Liver (tissue), 10 donors: ENCODE measurements at places on chromosomes 1 and 21.
A peak's percentile ranks its signal among the peaks of the same experiment; 100 is the strongest.

GRCh38 chr1:109659997-109660690 lies 4.2 kb downstream of the GSTM4 start:
- H3K36me3 ChIP-seq: peaks cover 10% of the 10 kb centered on the region
- no peak for DNase-seq
- H3K27me3 ChIP-seq: no peaks in the 10 kb centered on the region

DNA sequence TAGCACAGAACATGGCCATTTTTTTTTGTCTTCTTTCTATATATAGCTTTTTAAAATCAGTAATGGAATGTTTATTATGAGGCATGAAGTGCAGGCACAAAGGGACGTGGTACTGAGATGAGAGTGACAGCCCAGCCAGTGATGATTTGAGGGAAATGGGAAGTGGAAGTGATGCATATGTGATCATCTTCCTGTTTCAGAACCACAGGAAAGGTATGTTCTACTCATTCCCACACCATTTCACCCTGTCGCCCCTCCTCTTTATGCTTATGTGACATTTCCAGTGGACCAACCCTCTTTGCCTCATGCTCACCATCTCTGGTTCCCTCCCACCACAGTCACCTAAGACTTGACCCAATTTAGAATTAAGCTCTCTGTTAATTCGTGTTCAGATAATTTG lies 24.3 kb downstream of the PTGS2 start:
- no peaks in the 10 kb centered on the region for H3K36me3 ChIP-seq
- H3K4me3 ChIP-seq: no peak overlapping the region
- DNase-seq: no peak
- no peak overlapping the region for H3K27ac ChIP-seq

- no peak for DNase-seq
- no peaks in the 10 kb centered on the region for H3K4me1 ChIP-seq
- no peaks in the 10 kb centered on the region for H3K36me3 ChIP-seq
- no peaks in the 10 kb centered on the region for H3K27me3 ChIP-seq
- H3K27ac ChIP-seq: no peak overlapping the region
These were observed 209.6 kb downstream of the GREM2 start for GRCh38 chr1:240402326-240402725.

DNA sequence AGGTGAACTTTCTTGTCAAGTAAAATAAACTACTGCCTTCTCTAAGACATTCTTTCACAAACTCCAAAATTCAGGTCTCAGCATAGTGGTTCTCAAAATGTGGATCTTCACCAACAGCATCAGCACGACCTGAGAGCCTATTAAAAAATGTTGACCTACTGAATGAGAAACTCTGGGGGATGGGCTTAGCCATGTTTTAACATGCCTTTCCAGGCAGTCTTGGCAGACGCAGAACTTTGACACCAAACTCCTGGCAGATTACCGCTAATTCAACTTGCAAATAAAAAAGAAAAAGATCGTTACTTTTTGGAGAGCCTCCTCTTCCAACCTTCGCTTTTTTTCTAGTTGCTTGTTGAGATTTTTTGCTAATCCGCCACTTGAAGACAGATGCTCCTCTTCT lies 35.1 kb downstream of the ARHGAP29 start:
- no peaks in the 10 kb centered on the region for H3K36me3 ChIP-seq
- H3K4me1 ChIP-seq: no peaks in the 10 kb centered on the region
- H3K4me3 ChIP-seq: no peak overlapping the region
- H3K27me3 ChIP-seq: no peaks in the 10 kb centered on the region
- no peak overlapping the region for H3K27ac ChIP-seq

- H3K27ac ChIP-seq: no peak overlapping the region
- no peak for DNase-seq
- no peaks in the 10 kb centered on the region for H3K27me3 ChIP-seq
- no peak overlapping the region for H3K4me3 ChIP-seq
These were observed 402.9 kb downstream of the TGFB2 start for GRCh38 chr1:218748071-218748470.

- H3K27me3 ChIP-seq: no peaks in the 10 kb centered on the region
- DNase-seq: no peak
- peaks cover 5% of the 10 kb centered on the region for H3K4me1 ChIP-seq
- no peak overlapping the region for H3K27ac ChIP-seq
- H3K36me3 ChIP-seq: no peaks in the 10 kb centered on the region
These were observed 24.8 kb upstream of the THEM4 start for GRCh38 chr1:151934048-151934493.

DNA sequence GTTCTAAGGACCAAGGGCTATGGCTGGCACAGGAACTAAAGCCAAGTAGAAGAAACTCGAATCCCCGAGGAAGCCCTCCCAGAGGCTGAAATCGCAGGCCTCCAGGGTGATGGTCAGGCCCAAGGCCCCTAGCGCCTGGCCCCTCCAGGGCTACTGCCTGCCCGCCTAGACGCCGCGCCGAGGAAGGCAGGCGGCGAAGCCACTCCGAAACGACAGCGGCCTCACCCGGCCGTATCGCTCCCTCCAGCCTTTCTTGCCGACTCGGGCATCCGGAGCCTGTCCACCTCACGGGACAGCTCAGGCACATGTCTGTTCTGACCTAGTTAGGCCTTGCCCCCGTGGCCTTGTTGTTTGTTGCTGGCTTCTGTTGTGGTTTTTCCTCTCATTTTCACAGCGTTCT lies 9.7 kb upstream of the LHX8 start:
- peaks cover 7% of the 10 kb centered on the region for H3K27me3 ChIP-seq
- no peak for DNase-seq
- peaks cover 3% of the 10 kb centered on the region for H3K4me1 ChIP-seq
- no peak overlapping the region for H3K27ac ChIP-seq

- H3K36me3 ChIP-seq: no peaks in the 10 kb centered on the region
- no peaks in the 10 kb centered on the region for H3K27me3 ChIP-seq
- H3K4me1 ChIP-seq: peaks cover 12% of the 10 kb centered on the region
- no peak overlapping the region for H3K4me3 ChIP-seq
- no peak for DNase-seq
These were observed 753 bp downstream of the KCNJ6 start for GRCh38 chr21:37915497-37915911.

GRCh38 chr1:17439250-17440073 lies at the start of gene RCC2:
RCC2 (minus strand) TSS chr1:17439677; CDS start chr1:17438514, 1,163 bp downstream.
- H3K36me3 ChIP-seq: peaks cover 1% of the 10 kb centered on the region
- H3K4me3 ChIP-seq: peak within 1 kb of the TSS; percentile 83
- peak within 1 kb of the TSS; percentile 87 for H3K27ac ChIP-seq
- no peaks in the 10 kb centered on the region for H3K27me3 ChIP-seq

GRCh38 chr1:46447499-46448108 lies 42.0 kb upstream of the DMBX1 start:
- no peaks in the 10 kb centered on the region for H3K36me3 ChIP-seq
- peaks cover 8% of the 10 kb centered on the region for H3K4me1 ChIP-seq
- no peak overlapping the region for H3K27ac ChIP-seq
- H3K4me3 ChIP-seq: no peak overlapping the region
- DNase-seq: no peak

DNA sequence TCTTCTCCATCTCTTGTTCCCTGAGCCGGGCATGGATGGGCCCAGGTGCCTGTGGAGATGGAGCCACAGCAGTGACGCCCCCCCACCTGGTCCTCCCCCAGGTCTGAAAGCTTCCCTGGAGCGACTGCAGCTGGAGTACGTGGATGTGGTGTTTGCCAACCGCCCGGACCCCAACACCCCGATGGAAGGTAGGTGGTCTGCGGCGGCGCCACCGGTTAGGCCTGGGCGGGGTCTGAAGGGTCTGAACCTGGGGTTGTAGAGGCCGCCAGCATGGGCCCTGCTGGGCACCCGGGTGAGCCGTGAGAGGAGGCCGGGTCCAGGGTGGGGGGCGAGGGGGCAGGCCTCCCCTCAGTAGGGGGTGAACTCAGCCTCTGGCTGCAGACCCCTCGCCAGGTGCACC lies 44.6 kb downstream of the KCNAB2 start:
- no peak for DNase-seq
- no peak overlapping the region for H3K4me3 ChIP-seq
- no peaks in the 10 kb centered on the region for H3K27me3 ChIP-seq
- no peak overlapping the region for H3K27ac ChIP-seq
- H3K4me1 ChIP-seq: no peaks in the 10 kb centered on the region
- no peaks in the 10 kb centered on the region for H3K36me3 ChIP-seq

DNA sequence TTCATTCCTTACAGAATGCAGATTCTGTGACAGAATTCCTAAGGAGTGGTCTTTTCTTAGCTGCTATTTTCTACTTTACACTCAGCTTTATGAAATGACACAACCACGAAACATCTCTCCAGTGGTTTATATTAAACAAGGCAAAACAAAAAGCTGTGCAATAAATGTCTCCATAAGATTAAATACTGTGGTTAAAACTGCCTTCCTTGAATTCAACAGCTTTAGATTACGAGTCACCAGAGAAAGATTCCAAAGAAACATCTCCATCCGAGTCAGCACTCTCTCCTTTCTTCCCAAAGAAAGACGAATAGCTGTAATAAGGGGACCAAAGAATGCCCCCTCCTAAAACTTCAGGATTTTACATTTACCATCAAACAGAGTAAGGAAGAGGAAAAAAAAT lies 4.6 kb upstream of the C1orf87 start:
- H3K4me3 ChIP-seq: no peak overlapping the region
- no peaks in the 10 kb centered on the region for H3K4me1 ChIP-seq
- H3K36me3 ChIP-seq: no peaks in the 10 kb centered on the region
- peaks cover 29% of the 10 kb centered on the region for H3K27me3 ChIP-seq

DNA sequence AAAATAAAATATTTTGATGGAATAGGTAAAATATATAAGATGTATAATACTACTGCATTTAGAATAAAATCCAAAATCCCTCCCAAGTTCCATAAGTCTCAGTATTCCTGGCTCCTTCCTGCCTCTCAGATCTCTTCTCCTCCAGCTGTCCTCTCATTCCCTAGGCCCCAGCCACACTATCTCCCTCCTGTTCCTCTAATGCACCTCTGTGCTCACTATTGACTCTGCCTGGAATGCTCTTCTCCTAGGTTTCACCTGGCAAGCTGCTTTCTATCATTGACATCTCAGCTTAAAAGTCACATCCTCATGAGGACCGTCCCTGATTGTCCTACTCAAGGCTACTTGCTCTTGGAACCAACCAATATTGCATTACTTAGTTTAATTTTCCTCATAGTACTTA lies 7.2 kb downstream of the NME7 start:
- no peak overlapping the region for H3K27ac ChIP-seq
- H3K27me3 ChIP-seq: no peaks in the 10 kb centered on the region
- no peak for DNase-seq

DNA sequence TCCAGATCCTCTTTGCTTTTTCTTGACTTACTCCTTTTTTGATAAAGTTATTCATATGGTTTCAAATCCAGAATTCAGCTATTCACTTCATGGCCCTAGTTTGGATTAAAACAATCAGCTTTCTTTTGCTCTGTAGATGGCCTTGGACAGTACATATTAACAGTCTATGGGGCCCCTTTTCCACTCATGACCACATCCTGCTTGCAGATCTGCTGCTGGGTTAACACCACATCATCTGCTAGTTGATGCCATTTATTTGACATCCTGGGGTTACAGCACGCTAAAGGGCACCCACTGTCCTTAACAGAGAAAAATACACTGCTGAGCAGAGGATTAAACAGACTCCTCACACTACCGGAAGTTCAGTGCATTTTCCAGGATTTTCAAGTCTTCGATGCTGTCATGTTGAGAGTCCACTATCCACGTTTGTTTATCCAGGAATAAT lies 941 bp upstream of the IFI16 start:
- H3K27me3 ChIP-seq: peaks cover 3% of the 10 kb centered on the region
- DNase-seq: no peak
- H3K36me3 ChIP-seq: no peaks in the 10 kb centered on the region
- no peak overlapping the region for H3K4me3 ChIP-seq

GRCh38 chr1:9542430-9542829 lies 3.2 kb downstream of the SLC25A33 start:
- no peaks in the 10 kb centered on the region for H3K27me3 ChIP-seq
- H3K4me1 ChIP-seq: peaks cover 26% of the 10 kb centered on the region
- H3K4me3 ChIP-seq: no peak overlapping the region
- no peak overlapping the region for H3K27ac ChIP-seq

GRCh38 chr1:183932412-183932811 lies 105.1 kb downstream of the COLGALT2 start:
- no peak overlapping the region for H3K4me3 ChIP-seq
- no peaks in the 10 kb centered on the region for H3K4me1 ChIP-seq
- H3K27me3 ChIP-seq: no peaks in the 10 kb centered on the region
- no peak for DNase-seq
- H3K36me3 ChIP-seq: no peaks in the 10 kb centered on the region
- no peak overlapping the region for H3K27ac ChIP-seq

DNA sequence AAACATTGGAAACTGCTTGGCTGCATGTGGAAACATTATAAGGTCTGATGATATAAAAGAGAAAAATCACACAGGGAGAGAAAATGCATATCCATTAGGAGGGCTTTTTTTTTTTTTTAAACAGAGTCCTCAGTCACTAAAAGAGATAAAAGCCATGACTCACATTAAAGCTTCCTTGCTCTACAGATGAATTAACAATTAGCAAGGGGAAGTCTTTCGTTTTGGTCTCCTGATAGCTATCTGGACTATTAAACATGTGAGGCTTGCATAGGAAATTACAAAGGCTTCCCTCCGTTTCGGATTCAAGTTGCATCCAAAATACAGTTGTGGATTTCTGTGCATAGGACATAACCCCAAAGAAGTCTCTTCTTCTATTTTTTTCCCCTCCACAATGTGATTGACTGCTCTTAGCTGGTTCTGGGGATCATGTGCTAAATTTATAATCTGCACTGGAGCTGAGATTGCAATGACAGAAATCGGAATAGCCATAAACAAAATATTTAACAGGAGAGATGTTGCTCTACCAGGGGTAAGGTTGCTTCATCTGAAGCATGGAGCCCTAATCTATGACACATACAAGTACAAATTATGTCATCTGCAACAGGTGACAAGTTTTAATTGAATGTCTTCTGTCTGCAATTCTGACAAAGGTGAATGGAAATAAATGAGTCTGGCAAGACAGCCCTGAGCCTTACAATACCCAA lies 146.8 kb downstream of the ESRRG start:
- H3K4me1 ChIP-seq: no peaks in the 10 kb centered on the region
- H3K36me3 ChIP-seq: no peaks in the 10 kb centered on the region
- no peak overlapping the region for H3K27ac ChIP-seq
- no peaks in the 10 kb centered on the region for H3K27me3 ChIP-seq
- H3K4me3 ChIP-seq: no peak overlapping the region
- no peak for DNase-seq

- no peak overlapping the region for H3K27ac ChIP-seq
- DNase-seq: no peak
- no peak overlapping the region for H3K4me3 ChIP-seq
- H3K36me3 ChIP-seq: peaks cover 5% of the 10 kb centered on the region
- peaks cover 3% of the 10 kb centered on the region for H3K4me1 ChIP-seq
These were observed 18.4 kb upstream of the ELK4 start for GRCh38 chr1:205650241-205650640.

DNA sequence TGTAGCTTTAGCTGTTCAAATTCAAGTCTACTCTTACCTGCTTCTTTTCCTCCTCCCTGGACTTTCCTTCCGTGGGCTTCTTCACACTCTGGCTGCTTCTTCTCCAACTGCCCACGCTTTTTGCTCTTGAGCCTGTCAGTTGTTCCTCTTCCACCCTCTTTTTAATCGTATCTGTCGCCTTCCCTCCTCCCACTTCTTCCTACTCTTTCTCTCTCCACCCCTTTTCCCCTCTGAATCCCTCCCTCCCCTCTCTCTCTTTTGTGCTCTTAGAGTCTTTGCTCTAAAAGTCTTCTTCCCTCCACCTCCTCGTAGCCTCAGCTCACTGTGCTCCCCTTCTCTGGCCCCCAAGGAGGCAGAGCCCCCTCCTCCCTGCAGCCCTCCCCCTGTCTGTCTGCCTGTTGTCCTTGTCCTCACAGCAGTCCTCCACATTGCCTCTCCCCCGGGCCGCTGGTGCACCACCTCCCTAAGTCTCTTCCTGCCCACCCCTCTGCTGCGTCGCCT lies 12.9 kb upstream of the GJA5 start:
- no peaks in the 10 kb centered on the region for H3K4me1 ChIP-seq
- no peak overlapping the region for H3K27ac ChIP-seq
- H3K4me3 ChIP-seq: no peak overlapping the region
- no peak for DNase-seq
- no peaks in the 10 kb centered on the region for H3K36me3 ChIP-seq

GRCh38 chr1:228082918-228083870 lies 686 bp downstream of the ARF1 start:
- no peaks in the 10 kb centered on the region for H3K27me3 ChIP-seq
- H3K27ac ChIP-seq: peak overlapping the region; percentile 93
- H3K4me3 ChIP-seq: peak overlapping the region; percentile 96
- DNase-seq: peak; percentile 64
